Upper lobe of right lung (tissue), 1 donor: ENCODE measurements at places on chromosomes 2 and 18. TPM values are rescaled to one million over a fixed set of nuclear protein-coding genes. Genes with fewer than 3 reads are reported as not detected.

DNA sequence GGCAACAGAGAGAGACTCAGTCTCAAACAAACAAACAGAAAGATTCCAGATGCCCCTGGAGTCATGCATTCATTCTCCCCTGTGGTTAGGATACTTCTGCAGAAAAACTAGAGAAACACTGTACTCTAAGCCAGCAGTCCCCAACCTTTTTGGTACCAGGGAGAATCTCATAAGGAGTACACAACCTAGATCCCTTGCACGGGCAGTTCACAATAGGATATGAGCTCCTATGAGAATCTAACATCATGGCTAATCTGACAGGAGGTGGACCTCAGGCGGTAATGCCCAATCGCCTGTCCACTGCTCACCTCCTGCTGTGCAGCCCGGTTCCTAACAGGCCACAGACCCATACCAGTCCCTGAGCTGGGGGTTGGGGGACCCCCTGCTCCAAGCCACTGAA, 18.3 kb downstream of the PSME4 start:
- H3K27me3 ChIP-seq, result no peaks in the 10 kb centered on the region
- H3K36me3 ChIP-seq, result peaks cover 12% of the 10 kb centered on the region
- H3K27ac ChIP-seq, result no peak overlapping the region
- no peak overlapping the region for H3K4me3 ChIP-seq

GRCh38 chr2:12513339-12513738, 203.4 kb upstream of the TRIB2 start:
- no peaks in the 10 kb centered on the region for H3K36me3 ChIP-seq
- no peak overlapping the region for H3K4me3 ChIP-seq
- no peaks in the 10 kb centered on the region for H3K27me3 ChIP-seq
- no peak for DNase-seq
- H3K27ac ChIP-seq, result no peak overlapping the region

- peak; percentile 77 for DNase-seq
- H3K27me3 ChIP-seq, result peaks cover 3% of the 10 kb centered on the region
- H3K4me1 ChIP-seq, result peaks cover 10% of the 10 kb centered on the region
These were observed 80.7 kb upstream of the LDLRAD4 start for GRCh38 chr18:13137670-13138419.

Gene SKOR2
- total RNA-seq, result not detected

Gene PAIP2B
- total RNA-seq, result 6.3 TPM

DNA sequence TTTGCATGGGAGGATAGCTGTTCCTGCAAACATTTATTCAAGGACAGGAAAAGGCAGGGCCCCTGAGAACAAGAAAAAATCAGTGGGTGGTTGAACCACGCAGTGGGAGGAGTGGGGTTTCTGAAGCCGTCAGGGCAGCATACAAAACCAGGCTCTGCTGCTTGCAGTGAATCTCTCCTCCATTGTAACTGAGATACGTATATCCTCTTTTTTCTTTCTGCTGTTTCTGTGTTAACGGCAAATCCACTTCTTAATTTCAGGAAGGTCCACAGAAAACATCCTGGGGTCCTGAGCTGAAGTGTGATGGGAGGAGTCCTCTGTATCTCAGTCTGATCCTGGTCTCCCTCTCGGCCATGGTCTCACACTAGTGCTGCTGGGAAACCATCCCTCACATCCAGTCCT, 27.2 kb upstream of the KCNF1 start:
- no peak overlapping the region for H3K4me3 ChIP-seq
- no peak overlapping the region for H3K27ac ChIP-seq
- no peaks in the 10 kb centered on the region for H3K4me1 ChIP-seq
- no peak for DNase-seq
- no peaks in the 10 kb centered on the region for H3K27me3 ChIP-seq
- no peaks in the 10 kb centered on the region for H3K36me3 ChIP-seq

DNA sequence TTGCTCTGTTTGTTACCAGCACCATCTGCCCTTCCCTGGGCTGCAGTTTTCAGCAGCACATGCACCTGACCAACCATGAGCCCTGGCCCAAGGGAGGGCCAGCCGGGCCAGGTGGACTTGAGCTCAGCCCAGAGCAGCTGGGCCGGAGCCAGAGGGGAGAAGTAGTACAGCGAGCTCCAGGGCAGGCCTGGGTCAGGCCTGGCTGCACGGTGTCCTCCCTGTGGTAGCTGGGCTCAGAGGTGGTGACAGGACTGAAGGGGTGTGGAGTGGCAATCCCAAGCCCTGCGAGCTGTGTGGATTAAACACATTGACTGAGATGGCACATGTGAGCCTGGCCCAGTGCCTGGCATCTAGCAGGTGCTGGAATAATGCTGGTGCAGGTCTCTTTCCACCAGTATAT, 222.2 kb downstream of the GLI2 start:
- no peak overlapping the region for H3K4me3 ChIP-seq
- H3K27ac ChIP-seq, result no peak overlapping the region
- H3K36me3 ChIP-seq, result no peaks in the 10 kb centered on the region

DNA sequence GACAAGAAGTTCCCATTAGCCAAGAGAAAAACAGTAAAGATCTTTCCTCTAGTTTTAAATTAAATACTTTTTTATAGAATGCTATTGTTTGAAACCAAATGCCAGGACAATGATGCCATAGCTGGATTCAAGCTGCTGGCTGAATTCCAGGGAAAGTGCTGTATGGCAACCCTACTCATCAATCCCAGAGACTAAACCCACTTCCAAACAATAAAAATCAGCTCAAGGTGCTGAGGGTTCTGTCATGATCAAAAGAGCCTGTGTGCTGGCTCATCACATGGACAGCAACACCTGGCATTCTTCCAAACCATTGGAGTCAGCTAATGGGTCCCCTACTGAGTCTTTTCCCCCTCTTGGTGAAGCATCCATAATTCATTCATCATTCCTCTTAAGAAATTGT, 53.7 kb upstream of the PARD3B start:
- no peaks in the 10 kb centered on the region for H3K36me3 ChIP-seq
- no peak overlapping the region for H3K4me3 ChIP-seq
- no peaks in the 10 kb centered on the region for H3K4me1 ChIP-seq
- H3K27ac ChIP-seq, result no peak overlapping the region
- DNase-seq, result no peak
